Common myeloid progenitor, CD34-positive (primary cell): ENCODE measurements at places on chromosomes 11 and 22.

DNA sequence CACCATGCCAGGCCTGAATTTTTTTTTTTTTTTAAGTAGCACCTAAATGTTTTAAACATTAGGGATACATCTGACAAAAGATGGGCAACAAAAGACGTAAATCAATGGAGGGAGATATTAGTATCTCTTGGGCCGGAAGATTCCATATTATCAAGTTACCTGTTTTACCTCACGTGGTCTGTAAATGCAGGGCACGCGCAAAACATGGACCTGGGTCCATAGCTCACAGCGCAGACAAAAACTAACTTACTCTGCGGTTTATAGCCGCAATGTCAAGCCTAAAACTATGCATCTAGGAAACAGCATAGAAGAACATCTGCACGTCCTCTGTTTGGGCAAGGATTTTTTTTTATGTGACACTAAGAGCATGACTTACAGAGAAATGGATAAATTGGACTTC lies 31.5 kb upstream of the PANX2 start:
- peaks cover 2% of the 10 kb centered on the region for H3K4me1 ChIP-seq
- no peak overlapping the region for H3K27ac ChIP-seq
- no peak for DNase-seq
- no peaks in the 10 kb centered on the region for H3K36me3 ChIP-seq
- no peaks in the 10 kb centered on the region for H3K27me3 ChIP-seq
- H3K4me3 ChIP-seq: no peak overlapping the region

DNA sequence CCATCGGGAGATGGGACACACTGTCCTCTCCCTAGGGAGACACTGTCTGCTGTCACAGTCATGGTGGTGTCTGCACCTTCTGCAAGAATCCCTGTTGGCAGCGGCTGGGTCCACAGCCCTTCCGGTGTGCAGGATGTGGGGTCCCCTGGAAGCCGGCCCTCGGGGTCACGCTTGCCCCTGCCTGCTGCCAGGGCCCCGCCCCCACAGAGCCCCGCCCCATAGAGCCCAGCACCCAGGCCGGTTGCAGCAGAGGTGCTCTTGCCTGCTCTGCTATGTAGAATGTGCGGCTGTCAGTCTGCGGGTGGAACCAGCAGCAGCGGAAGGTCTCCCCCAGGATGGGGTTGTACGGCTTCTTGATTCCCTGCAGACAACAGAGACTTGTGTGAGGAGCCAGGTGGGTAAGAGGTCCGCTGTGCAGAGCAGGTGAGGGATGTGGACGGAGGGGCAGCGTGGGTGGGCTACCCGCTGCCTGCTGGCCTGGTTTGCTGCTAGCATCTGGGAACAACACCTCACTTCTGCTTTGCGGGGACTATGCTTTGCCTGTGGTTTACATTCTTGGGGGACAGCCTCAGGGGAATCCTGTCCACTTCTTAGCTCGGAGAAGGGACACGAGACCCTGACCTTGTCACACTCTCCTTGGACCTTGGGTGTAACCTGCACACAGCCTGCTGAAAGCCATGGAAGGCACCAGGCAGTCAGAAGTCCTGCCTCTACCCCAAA lies 44.9 kb upstream of the CARS1 start:
- no peaks in the 10 kb centered on the region for H3K4me1 ChIP-seq
- H3K4me3 ChIP-seq: no peak overlapping the region
- no peaks in the 10 kb centered on the region for H3K27me3 ChIP-seq
- no peak for DNase-seq

GRCh38 chr11:47056261-47056915 lies 119.8 kb downstream of the CSTPP1 start:
- peaks cover 3% of the 10 kb centered on the region for H3K36me3 ChIP-seq
- no peaks in the 10 kb centered on the region for H3K27me3 ChIP-seq
- DNase-seq: peak; percentile 90

DNA sequence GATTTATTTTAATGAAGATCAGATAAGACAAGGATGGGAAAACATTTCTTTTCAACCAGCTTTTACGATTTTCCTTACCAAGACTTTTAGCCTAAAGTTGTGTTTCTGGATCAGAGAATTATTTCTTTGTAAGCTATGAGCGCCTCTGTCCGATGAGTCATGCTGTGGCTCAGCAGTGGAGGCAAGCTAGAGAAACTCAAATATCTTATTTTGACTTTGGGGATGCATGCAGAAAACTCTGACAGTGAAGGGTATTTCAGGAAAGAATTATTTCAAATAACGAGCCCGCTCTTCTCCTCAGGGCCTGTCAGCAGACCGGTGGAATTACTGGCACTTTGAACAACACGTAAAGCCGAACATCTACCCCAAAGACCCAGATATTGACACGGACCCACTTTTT lies 77.9 kb upstream of the OR5AK2 start:
- no peak overlapping the region for H3K27ac ChIP-seq
- no peak overlapping the region for H3K4me3 ChIP-seq
- no peak for DNase-seq
- H3K4me1 ChIP-seq: no peaks in the 10 kb centered on the region
- no peaks in the 10 kb centered on the region for H3K36me3 ChIP-seq

DNA sequence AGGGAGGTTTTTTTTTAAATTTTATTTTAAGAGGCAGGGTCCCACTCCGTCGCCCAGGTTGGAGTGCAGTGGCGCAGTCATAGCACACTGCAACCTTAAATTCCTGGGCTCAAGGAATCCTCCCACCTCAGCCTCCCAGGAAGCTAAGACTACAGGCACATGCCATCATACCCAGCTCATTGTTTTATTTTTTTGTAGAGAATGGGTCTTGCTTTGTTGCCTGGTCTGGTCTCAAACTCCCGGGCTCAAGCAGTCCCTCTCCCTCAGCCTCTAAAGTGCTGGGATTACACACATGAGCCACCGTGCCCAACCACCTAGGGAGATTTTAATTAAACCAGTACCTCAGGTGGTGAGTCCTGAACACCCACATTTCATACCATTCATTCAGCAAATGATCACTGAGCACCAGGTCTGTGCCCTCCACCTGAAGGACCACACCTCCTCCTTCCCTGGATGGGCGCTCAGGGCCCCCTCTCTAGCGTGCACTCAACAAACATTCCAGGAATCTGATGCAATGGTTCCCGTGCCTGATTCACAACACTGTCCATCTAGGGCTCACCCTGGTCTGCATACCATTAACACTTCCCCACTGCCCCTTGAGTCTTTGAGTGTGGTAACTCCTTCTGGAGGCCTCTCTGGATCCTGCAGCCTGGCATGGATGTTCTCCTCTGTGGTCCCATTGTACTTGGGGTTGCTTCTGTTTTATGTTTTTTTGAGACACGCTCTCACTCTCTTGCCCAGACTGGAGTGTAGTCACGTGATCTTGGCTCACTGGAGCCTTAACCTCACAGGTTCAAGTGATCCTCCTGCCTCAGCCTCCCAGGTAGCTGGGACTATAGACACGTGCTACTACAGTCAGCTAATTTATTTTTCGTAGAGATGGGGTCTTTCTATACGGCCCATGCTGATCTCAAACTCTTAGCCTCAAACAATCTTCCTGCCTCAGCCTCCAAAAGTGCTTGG lies 9.6 kb upstream of the MYH9 start:
- no peak for DNase-seq
- peaks cover 16% of the 10 kb centered on the region for H3K4me1 ChIP-seq
- no peak overlapping the region for H3K27ac ChIP-seq
- no peaks in the 10 kb centered on the region for H3K27me3 ChIP-seq
- H3K4me3 ChIP-seq: no peak overlapping the region

DNA sequence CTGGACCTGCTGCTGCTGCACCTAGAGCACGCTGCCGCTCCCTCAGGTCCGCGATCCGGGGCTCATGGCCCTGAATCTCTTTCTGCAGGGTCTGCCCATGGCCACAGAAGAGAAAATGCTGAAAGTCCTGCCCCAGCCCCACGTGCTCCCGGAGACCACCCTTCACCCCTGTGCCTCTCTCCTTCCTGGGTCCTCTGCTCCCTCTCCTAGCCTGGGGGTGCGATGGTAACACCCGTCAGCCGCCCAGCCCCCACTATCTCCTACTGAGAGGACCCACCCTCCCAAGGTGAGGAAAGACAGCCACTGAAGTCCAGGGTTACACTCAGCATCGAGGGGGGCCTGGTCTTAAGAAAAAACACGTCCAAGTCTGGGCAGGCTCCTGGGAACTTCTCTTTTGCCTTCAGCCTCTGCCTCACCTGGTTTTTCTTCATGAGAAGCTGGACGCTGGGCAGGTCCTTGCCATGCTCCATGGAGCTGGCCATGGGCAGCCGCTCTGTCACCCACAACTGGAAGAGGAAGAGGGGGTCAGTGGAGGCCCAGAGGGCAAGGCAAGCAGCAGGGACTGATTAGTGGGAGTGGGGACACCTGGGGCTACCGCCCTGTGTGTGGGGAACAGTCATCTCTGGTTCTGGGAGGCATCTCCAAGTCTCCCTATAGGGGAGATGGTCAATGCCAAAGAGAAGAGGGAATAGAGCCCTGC lies 15.8 kb upstream of the RBM4B start:
- no peaks in the 10 kb centered on the region for H3K27me3 ChIP-seq
- DNase-seq: no peak
- H3K27ac ChIP-seq: no peak overlapping the region
- H3K4me3 ChIP-seq: no peak overlapping the region
